ENCODE measurements at places on chromosomes 13 and 19. TPM values are rescaled to one million over a fixed set of nuclear protein-coding genes. Genes with fewer than 3 reads are reported as not detected.

DNA sequence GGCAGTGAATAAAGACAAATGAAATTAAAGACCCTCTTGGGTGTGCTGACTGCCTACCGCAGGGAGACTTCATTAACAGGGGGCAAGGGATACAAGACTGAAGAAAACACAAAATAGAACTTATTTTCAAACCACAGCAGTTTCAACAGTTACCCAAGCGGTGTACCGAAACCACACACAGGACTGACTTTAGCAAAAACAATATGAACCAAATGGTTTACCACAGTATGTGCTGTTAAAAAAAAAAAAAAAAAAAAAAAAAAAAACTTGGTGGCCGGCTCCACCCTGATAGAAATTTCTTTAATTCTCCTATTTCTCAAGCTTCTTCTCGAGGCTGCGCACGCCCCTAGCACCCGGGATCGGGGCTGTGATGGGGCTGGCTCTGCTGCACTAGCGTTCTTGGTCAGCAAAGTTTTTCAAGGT, 42.6 kb downstream of the KLF2 start:
- DNase-seq = no peak

DNA sequence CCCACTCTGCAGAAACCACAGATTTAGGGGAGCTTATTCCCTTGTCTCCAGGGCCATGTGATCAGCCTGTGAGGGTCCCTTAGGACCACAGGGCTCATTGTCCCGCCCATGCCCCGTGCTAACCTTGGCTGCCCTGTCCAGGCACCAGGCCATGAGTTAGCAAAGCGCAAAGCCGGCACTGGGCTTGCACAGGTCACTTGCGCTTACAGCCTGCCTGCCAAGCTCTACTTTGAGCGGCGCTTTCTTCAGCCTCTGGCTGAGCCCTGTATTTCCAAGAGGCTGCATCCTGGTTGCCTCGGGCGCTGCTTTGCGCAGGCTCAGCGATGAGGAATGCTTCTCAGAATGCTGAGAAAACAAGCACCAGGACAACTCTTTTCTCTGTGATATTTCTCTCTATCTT, 188.0 kb downstream of the TDRD3 start:
- DNase-seq = no peak

- no peak for DNase-seq
Observed at GRCh38 chr19:33689868-33690267, 68.1 kb downstream of the CHST8 start.

DNA sequence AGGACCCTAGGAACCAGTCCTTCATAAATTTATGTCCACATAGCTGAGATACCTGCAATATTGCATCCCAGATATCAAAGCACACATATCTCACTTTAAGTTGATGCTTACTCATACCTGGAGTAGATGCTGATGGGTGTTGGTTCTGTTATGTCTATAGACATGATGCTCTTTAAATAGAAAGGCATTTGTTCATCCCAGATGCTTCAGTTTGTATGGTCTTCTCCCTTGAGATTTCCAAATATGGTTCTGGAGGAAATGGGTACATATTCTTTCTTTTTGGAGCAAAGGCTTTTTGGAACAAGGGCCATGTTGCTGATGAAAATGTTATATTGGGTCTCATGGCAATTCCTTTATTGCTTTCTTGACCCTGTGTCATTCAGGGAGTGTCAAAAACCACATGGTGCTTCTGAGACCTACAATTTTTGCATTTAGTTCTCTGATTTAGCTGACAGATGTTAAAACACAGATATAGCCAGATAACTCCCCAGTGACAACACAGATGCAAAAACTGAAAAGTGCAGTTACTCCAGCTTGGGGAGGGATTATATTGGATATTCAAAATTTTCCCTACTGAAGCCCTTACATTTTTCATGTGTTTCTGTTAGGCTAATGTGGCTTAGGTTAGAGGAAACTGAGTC, 211.4 kb downstream of the KCNRG start:
- no peak for DNase-seq

DNA sequence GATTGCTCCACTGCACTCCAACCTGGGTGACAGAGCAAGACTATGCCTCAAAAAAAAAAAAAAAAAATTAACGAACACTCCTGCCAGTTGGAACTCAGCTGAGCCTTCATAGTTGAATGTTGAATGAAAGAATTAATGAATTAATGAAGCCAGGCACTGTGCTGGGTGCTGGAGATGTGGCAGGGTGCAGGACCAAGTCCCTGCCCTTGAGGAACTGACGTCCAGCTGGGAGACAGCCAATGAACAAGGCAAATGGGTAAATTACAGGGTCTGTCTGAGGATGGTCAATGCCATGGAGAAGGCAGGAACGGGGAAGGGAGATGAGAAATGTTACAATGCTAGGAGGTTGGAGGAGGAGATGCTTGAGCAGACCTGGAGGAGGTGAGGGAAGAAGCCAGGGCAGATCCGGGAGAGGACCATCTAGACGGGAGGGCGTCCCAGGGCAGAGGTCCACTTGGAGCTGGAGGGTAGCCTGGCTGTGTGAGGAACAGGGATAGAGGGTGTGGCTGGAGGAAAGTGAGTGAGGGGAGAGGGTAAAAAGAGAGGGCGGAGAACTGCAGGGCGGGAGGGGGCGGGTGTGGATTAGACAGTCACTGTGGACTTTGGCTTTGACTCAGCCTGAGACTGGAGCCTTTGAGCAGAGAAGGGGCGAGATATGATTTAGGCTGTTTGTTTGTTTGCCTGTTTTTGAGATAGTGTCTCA, 16.8 kb upstream of the IGSF23 start:
- no peak for DNase-seq

DNA sequence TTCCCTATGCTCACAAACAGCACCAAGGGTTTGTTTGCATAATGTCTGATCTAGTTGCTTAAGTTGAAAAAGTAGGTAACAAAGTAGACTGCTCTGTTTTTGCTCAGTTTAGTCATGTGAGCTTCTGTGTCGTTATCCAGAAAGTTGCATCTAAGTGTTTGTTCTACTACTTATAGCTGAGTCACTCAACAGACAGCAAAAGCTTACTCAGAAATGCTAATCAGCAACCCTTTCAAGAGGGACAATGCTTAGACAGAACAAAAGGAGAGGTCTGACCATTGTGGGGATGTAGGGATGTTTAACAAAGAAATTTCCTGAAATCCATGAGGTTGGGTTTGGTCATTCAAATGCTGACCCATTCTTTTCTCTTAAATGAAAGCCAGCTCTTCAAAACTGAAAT, 106.4 kb downstream of the ATP8A2 start:
- DNase-seq = no peak

GRCh38 chr19:16024266-16025107, 51.8 kb upstream of the TPM4 start:
- DNase-seq = no peak

DNA sequence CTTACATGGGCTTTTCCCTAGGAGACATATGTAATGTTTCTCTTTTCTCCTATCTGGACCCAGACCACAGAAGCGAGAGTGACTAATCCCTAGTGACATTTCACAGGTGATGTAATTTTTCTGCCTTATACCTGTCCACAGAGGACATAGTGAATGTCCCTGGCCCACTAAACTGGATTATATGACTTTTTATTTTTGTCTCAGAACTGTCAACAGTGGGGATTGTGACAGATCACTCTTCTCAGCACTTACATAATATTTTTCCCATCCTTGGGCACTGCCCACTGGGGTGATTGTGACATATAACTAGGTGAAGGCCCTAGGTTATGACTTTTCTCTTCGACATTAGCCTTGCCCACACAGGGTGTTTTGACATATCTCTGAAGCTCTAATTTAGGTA, 7.9 kb upstream of the ZNF726 start:
- no peak for DNase-seq

GRCh38 chr19:10568062-10568825, 535 bp downstream of the CDKN2D start:
- no peak for DNase-seq

Gene CACNG7
- not detected for total RNA-seq

Gene EMP3
- 8.9 TPM for total RNA-seq

Gene MCEMP1
- 0.36 TPM for total RNA-seq

Gene SPPL2B
- 38.0 TPM for total RNA-seq

Data from psoas muscle (tissue), 8 donors.